ENCODE measurements at places on chromosomes 1 and 21. TPM values are rescaled to one million over a fixed set of nuclear protein-coding genes. Genes with fewer than 3 reads are reported as not detected.

Gene NES
- 31.1 TPM for polyA plus RNA-seq

Gene ACTL8
- polyA plus RNA-seq: not detected

Gene ECM1
- polyA plus RNA-seq: 9.0 TPM

Gene IFNLR1
- 1.2 TPM for polyA plus RNA-seq

Gene SLAMF7
- 4.6 TPM for polyA plus RNA-seq

Gene TCEA3
- 37.5 TPM for polyA plus RNA-seq

Gene GFI1
- 0.59 TPM for polyA plus RNA-seq

Gene ADAMTS4
- polyA plus RNA-seq: 7.2 TPM

Gene TMEM69
- 16.3 TPM for polyA plus RNA-seq

Gene TSPEAR
- 0.12 TPM for polyA plus RNA-seq

Gene C8A
- polyA plus RNA-seq: 1.4 TPM

Gene TBX19
- 1.0 TPM for polyA plus RNA-seq

Gene FMO4
- 3.2 TPM for polyA plus RNA-seq

Gene OR2T35
- not detected for polyA plus RNA-seq

Gene ITGB2
- 128 TPM for polyA plus RNA-seq

Gene DTL
- 1.7 TPM for polyA plus RNA-seq

Gene LMO4
- polyA plus RNA-seq: 35.7 TPM

Gene LGR6
- 1.3 TPM for polyA plus RNA-seq

Gene CATSPERE
- 0.30 TPM for polyA plus RNA-seq

Gene GATAD2B
- polyA plus RNA-seq: 4.6 TPM

Gene SNX7
- polyA plus RNA-seq: 9.5 TPM

Gene FCER1A
- polyA plus RNA-seq: 6.3 TPM

Gene PGLYRP4
- polyA plus RNA-seq: 1.0 TPM

Gene APCS
- polyA plus RNA-seq: not detected

Gene OLIG2
- 1.3 TPM for polyA plus RNA-seq

Gene MATN1
- 0.18 TPM for polyA plus RNA-seq

Gene SHISAL2A
- polyA plus RNA-seq: 0.79 TPM

Gene FABP3
- 39.8 TPM for polyA plus RNA-seq

Gene CNIH3
- 0.70 TPM for polyA plus RNA-seq

Gene CACNA1S
- polyA plus RNA-seq: 0.02 TPM
